ENCODE measurements at places on chromosomes 13 and 19.

- DNase-seq: no peak
Observed at GRCh38 chr19:51944798-51945552, 17.7 kb downstream of the ZNF613 start.

GRCh38 chr19:49871349-49871985, 4.1 kb upstream of the PNKP start:
- no peak for DNase-seq

DNA sequence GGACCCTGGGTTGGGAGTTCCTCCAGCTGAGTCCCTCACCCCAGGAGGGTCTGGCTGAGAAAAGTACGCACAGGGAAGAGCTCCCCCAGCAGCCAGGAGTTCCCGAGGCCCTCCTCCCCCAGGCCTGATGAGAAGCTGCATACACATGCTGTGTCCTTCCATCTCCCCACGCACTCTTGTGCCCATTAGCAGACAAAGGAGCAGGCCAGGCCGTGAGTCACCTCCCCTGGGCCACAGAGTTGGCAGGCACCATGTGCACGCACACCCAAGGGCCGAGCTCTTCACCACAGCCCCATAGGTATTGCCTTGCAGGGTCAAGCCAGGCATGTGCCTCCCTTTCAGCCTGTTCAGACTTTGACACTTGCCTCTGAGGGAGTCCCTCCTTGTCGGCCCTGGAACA, 17.5 kb downstream of the MAU2 start:
- DNase-seq: no peak

DNA sequence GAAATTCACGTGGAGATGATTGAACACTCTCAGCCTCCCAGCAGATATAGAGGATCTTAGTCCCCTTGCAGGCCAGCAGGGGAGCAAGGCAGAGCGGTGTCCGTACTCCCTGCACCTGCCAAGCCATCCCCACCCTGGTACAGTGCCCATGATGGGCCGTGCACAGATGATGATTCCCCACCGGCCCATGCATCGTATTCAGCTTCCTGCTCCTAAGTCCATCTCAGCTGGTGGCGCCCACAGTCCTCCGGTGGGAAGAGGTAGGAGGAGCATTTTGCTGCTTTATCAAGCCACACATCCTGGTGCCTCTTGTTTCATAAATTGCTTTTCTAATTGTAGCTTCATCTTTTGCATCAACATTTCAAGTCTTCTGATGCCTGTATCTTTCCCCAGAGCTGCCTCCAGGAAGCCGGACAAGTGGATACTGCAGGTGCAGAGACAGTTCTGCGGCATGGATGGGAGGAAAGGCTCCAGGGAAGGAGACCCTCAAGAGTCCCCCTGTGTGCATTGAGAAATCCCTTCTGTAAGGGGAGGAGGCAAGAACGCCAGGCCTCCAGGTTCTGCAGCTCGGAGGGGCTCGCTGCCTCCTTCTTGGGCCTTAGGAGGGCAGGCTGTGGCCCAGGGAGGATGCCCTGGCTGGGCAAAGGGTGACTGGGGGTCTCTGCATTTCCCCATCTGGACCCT, 55.3 kb downstream of the F2RL3 start:
- no peak for DNase-seq

- peak; percentile 18 for DNase-seq
Observed at GRCh38 chr13:31200637-31200971, 829 bp downstream of the B3GLCT start.

- DNase-seq: peak; percentile 51
Observed at GRCh38 chr19:42254089-42254849, 659 bp downstream of the ERF start.

- DNase-seq: no peak
Observed at GRCh38 chr13:51815848-51816247, 11.9 kb upstream of the DHRS12 start.

- DNase-seq: no peak
Observed at GRCh38 chr19:7619671-7620441, 9.5 kb downstream of the XAB2 start.

DNA sequence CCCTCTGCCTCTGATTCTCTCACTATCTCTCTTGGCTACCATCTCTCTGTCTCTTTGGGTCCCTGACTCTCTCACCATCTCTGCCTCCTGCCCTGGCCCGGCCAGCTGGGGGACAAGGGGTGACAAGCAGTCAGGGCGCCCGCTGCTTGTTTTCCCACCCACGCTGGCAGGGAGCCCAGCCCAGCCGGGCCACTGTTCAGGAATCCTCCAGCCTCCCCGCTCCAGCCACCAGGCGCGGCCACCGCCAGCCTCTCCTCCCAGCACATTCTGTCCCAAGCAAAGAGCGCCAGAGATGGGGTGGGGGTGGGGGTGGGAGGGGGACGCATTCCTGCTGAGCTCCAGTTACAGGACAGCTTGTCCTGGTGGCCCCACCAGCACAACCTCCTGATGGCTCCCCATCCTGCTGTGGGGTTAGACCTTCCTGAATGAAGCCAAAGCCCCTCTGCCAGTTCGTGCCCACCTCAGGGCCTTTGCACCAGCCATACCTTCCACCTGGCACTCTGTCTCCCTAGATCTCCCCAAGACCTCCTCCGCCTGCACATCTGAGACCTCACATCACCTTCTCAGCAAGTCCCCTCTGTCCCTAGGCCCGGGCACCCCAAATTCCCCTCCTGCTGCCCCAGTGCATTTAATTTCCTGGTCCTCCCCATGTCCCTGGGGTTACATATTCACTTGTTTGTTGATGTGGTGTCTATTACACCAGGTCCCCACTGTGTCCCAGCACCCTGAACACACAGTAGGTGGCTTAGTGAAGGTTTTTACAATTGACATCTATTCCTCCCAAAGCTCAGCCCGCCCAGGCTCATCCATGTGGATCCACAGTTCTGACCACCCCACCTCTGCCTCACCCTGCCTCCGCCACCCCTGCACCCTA, 12.5 kb downstream of the ARRDC2 start:
- no peak for DNase-seq

GRCh38 chr19:1626417-1627010, 21.3 kb upstream of the UQCR11 start:
- DNase-seq: no peak

DNA sequence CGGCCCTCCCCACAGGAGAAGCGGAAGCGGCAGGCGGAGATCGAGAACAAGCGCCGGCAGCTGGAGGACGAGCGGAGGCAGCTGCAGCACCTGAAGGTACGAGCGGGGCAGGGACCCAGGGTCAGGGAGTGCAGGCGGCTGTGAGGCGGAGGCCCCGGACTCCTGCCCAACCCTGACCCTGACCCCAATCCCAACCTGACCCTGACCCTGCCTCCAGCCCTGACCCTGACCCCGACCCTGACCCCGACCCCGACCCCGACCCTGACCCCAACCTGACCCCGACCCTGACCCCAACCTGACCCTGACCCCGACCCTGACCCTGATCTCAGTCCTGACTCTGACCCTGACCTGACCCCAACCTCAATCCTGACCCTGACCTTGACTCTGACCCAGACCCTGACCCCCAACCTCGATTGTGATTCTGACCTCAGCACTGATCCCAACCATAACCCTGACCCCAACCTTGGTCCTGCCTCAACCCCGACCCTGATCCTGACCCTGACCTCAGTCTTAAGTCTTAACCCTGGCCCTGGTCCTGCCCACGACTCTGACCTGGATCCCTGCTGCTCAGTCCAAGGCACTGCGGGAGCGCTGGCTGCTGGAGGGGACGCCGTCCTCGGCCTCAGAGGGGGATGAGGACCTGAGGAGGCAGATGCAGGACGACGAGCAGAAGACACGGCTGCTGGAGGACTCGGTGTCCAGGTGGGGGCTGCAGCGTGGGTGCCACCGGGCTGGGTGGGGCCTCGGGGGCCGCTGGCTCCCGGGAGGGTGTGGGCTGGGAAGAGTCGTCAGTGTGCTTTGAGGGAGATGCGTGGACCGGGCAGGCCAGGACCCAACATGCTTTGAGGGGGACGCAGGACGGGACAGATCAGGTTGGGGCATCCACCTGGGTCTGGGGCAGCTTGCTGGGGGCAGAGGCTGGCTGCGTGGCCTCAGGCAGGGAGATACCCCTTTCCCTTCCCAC, 18.5 kb downstream of the PALM start:
- DNase-seq: no peak

DNA sequence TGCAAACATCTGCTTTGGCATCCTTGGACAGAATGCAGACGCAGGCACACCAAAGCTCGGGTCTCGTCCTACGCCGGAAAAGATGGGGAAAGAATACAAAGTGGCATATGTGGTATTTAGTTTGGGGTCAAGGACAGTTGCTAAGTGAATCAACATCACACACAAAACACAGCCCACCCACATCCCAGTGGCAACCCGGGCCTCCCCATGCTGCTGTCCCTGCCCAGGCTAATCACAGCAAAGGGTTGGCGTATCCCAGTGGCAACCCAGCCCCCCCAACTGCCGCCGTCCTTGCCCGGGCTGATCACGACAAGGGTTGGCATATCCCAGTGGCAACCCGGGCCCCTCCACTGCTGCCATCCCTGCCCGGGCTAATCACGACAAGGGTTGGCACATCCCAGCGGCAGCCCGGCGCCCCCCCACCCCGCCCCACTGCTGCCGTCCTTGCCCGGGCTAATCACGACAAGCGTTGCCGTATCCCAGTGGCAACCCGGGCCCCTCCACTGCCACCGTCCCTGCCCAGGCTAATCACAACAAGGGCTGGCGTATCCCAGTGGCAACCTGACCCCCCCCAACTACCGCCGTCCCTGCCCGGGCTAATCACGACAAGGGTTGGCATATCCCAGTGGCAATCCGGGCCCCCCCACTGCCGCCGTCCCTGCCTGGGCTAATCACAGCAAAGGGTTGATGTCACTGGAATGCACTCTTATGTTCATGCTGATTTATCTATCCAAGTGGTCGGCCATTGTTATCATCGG, 167.8 kb upstream of the SOX1 start:
- DNase-seq: no peak

DNA sequence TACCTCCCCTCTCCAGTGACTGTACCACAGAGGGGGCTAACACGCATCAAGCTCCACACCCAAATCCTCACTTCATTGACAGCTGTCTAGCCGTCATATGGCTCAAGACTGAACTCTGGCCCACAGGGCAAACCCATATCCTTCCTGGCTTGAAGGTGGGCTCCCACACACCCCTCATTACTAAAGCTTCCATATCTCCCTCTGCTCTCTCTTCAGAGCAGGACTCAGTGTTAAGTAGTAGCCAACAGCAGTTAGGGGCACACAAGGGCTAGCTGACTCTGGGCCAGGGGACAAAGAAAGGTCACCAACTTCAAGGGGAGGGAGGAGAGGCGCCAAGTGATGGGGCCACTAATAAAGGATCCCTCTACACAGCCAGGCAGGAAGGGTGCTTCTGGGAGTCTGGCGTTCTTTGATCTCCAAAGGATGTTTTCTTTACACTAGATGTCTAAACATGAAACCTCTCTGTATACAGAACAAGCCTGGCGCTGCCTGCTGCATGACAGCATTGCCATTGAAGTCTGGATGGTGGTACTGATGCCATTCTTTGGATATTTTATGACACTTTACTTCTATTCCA, 8.1 kb downstream of the PEG3 start:
- DNase-seq: no peak

- DNase-seq: no peak
Observed at GRCh38 chr19:31419871-31420445, 70.7 kb upstream of the TSHZ3 start.

DNA sequence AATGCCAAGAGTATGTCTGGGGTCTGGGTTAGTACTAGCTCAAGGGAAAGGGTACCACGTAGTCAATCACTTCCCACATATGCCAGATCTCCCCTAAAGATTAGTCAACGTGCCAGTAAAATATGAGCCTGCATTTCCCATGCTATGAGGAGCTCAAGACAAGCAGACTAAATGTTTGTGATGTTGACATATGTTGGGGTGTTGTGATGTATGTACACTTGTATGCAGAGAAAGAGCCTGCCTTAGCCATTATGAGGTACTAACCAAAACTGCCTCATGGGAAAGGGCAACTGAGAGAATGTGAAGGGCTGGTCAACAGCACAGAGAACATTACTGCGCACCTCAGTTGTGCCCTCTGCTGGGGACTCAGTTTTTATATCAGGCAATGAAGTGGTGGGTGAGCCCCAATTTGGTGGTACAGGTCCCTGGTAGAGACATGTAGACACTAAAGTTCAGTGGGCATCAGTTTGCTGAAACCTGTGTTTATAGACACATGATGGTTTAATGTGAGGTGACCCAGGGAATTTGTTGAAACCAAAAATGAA, 287.0 kb downstream of the DCT start:
- no peak for DNase-seq

GRCh38 chr19:34910770-34911169, 15.9 kb upstream of the ZNF30 start:
- no peak for DNase-seq

DNA sequence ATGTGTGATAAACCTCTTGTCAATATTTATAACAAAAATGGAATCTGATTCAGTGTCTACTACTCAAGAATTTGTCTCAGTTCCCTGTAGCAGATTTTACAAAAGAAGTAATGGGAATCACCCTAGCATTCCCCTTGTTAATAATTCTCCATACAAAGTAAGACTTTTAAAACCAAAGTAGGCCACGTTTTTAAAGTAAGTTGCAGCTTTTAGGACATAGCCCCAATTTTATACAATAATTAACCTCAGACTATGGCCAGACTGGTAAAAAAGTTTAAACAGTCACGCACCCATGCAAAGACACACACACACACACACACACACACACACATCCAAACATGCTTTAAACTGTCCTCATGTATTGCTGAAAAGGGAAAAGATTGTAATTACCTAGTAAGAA, 589.9 kb downstream of the PCDH9 start:
- DNase-seq: no peak

DNA sequence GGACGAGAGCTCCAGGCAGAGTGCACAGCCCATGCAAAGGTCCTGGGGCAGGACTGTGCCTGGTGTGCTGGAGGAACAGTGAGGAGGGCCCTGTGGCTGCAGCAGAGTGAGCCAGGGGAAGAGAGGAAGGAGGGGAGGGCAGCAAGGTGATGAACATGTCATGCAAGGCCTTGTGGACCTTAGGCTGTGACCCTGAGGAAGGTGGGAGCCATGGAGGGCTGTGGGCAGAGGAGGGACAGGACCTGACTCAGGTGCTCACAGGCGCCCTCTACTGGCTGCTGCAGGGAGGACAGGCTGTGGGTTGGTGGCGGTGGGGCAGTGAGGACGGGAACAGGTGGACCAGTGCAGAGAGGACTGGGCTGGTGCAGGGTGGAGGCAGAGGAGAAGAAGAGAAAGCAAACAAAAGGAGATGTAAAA, 170.3 kb downstream of the PTPRS start:
- peak; percentile 30 for DNase-seq

GRCh38 chr19:6272913-6273600, 6.7 kb downstream of the MLLT1 start:
- DNase-seq: no peak

DNA sequence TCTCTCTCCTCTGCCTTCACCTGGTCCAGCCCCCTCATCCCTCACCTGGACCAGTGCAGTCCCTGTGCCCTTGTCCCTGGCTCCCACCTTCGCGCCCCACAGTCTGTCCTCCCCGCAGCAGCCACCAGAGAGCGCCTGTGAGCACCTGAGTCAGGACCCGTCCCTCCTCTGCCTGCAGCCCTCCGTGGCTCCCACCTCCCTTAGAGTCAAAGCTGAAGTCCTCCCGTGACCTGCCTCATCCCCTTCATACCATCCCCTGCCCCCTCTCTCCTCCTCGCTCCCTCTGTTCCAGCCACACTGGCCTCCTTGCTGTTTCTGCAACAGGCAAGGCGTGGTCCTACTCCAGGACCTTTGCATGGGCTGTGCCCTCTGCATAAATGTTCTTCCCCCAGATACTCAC, 10.3 kb downstream of the CELF5 start:
- no peak for DNase-seq

All from T-helper 2 cell (primary cell).